Skeletal muscle cell (primary cell): ENCODE measurements at places on chromosomes 13 and 19.

DNA sequence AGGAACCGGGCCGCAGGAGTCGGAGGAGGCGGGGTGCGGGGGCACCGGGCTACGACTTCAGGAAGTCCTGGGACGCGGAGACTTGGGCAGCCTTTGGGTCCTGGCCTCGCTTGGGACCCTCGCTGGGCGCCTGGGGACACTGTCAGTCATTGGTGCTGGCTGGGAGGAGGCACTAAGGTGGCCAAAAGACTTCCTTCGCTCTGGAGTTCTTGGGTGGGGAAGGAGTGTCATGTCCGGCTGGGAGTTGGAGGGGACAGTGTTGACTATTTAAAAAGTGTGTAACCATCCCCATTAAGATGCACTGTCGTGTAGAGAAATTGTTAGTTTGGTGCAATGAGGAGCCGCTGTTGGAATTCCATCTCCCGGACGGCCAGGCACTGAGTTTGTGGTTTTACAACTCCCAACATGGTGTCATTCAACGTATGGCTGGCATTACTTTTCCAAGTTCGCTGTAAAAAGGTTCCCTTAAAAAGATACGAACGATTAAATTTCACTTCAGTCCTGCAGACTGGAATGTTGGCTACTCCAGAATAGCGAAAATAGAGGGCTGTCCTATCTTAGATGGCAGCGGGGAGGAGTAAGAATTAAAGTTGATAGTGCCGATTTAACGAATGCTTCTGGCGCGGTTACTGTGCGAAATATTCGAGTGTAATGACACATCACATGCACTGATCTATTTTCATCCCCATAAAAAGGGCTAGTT is 776 bp downstream of the DNAJC3 start:
- no peak for DNase-seq

GRCh38 chr13:100525453-100526317 is 62.9 kb downstream of the GGACT start:
- DNase-seq = no peak

GRCh38 chr19:47186446-47187334 is 44.3 kb downstream of the BBC3 start:
- DNase-seq = no peak

- no peak for DNase-seq
These were observed 287.5 kb upstream of the HTR2A start for GRCh38 chr13:47184321-47184720.

DNA sequence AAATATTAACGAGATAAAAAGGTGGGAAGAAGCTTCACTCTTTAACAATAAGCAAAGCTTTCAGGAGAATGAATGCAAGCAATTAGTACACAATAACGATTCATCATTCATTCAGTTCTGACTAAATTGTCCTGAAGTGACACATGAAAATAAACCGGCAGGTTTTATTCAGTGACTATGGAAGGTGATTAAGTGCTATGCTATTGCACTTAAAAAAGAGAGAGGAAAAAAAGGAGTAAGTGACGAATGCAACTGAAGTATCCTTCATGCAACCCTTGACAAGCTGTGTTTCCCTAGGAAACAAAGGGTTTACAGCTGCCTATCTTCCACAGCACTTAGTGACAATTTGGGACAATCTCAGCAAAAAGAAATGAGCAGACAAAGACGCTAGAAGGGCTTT is 1.4 kb downstream of the LIG4 start:
- no peak for DNase-seq

- DNase-seq = no peak
These were observed 10.1 kb upstream of the CEACAM19 start for GRCh38 chr19:44661205-44661604.

DNA sequence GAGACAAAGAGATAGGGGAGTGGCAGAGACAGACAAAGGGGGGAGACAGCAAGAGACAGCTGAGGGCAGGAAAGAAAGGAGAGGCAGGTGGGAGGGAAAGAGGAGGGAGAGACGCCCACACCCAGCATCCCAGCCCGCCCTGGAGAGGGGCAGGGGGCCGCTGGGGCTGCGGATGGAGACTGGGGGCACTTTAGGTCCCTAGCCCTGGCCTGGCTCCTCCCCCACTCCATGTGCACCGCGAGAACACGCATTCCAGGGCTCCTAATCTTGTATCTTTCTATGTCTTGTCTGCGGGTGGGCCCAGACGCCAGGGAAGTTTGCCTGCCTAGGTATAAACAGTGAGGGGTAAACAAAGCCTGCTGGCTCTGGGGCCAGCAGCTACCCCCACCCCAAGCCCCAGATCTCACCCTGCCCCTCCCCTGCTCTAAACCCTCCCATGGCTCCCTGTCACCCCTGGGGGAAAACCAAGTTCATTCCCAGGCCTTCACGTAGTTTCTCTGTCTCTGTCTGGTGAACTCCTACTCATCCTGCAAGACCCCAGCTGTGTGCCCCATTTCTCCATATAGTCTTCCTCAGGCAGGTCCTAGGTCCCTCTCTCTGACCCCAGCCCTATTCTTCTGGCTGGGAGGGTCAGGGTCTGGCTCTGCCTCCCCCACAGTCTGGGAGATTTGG is 5.7 kb downstream of the TLE5 start:
- no peak for DNase-seq
